NCI-H1417 treated with DMSO at 0.1 percent for 48 hours (cell line): ENCODE measurements at places on chromosomes 12 and 14.

GRCh38 chr12:127343940-127344339 lies 923.0 kb upstream of the TMEM132C start:
- DNase-seq, result no peak

GRCh38 chr12:48826209-48826855 lies 8.0 kb downstream of the CACNB3 start:
- no peak for DNase-seq

- DNase-seq, result no peak
These were observed 181.3 kb upstream of the SLC38A2 start for GRCh38 chr12:46553911-46554310.

DNA sequence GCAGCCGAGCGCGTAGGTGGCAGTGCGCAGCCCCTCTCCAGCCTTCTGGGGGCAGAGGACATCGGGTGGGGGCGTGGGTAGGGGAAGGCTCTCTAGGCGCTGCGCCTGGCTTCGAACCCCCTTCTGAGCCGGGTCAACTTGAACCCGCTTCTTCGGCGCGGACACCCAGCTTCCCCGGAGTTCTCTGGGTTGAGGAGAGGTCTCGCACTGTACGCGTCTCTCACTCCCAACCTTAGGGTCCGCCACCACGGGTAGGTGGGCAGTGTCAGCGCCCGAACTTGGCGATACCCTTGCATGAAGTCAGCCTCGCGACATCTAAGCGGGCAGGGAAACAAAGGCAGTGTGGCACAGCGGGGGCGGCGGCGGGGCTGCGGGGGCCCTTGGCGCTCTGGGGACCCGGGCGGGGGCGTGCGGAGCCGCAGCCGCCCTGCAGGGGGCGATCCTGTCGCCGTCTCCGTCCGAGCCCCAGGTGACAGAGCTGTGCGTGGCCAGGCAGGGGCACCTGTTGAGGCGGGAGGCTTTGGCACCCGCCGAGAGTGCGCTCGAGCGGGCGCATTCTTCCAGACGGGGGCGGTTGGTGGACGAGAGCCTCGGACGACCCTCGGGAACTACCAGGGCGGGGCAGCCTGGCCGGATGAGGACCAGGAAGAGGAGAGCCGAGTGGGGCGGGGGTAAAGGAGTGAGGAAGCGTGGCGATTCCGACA lies 1.1 kb downstream of the GALNT16 start:
- no peak for DNase-seq

DNA sequence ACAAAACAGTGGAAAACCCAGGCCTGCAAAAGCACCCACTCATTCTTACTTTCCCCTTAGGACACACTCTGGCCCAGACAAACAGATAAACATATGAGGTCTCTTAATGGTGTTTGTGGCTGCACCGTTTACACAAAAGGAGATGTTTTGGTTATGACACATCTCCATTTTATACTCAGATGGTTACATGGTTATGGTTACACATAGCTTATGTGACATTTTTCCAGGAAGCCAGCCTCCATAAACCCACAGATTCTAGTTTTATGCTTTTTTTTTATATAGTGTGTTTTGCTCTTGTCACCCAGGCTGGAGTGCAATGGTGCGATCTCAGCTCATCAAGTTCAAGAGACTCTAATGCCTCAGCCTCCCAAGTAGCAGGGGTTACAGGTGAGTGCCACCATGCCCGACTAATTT lies 3.5 kb upstream of the KLRD1 start:
- no peak for DNase-seq

GRCh38 chr12:89384050-89384758 lies 31.9 kb upstream of the DUSP6 start:
- DNase-seq, result no peak

- no peak for DNase-seq
These were observed 175.3 kb upstream of the AVPR1A start for GRCh38 chr12:63326260-63326659.

DNA sequence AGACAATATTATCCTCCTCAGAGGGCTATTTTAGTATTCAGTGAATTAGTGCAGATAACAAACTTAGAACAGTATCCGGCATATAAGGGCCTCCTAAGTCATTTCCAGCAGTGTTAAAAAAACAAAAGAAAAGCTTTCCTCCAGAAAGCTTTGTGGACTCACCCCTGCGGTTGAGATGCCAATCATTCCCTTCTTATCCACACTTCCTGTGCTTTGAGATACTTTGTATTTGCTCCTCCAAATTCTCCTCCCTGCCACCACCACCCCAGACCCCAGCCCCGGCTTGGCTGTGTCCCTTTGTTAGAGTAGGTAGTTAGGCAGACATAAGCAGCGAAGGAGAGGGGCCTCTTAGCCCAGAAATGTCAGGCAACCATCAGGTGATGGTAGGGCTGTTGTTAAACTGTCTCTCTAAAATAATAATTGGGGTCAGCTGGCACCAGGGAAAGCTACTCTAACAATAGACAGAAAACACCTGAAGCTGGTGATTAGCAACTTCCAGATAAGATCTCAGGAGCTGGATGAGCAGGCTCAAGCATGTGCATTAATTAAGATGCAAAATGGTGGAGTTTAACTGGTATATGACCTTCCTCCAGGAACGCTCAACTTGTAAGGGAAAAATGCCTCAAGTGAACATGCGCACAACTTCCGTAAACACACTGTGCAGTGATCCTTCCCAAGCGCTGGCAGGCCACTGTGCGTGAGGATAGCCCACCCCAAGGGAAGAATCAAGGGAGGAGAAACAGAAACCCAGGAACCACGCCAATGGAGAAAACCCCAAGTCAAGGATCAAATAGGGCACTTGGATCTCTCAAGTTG lies 152.1 kb upstream of the EEA1 start:
- no peak for DNase-seq

GRCh38 chr14:39469094-39469710 lies 37.0 kb upstream of the FBXO33 start:
- no peak for DNase-seq

- no peak for DNase-seq
These were observed 181.8 kb downstream of the FUT8 start for GRCh38 chr14:65594153-65594881.

DNA sequence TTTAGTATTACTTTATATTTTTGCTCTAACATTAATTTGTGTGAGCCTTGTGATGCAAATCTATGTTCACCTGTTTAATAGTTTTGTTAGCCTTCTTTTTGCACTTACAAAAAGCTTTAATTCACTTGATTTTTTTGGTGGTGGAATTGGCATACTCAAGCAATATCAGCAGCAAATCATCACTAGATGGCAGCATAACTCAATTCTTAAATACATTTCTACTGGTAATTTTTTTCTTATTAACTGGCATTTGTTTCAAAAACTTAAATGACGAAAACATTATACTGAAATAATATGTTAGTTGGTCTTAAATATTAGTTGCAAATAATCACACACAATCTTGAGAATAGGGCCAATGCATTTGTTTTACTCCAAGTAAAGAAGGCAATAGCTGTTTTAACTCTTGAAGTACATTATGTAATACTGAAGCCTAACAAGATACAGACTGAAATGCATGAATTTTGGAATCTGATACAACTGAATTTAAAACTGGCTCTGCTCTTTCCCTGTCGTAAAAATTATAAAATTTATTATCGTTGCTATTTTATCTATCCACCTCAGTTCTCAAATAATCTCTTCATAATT lies 151.5 kb downstream of the ATXN7L3B start:
- DNase-seq, result peak; percentile 50

DNA sequence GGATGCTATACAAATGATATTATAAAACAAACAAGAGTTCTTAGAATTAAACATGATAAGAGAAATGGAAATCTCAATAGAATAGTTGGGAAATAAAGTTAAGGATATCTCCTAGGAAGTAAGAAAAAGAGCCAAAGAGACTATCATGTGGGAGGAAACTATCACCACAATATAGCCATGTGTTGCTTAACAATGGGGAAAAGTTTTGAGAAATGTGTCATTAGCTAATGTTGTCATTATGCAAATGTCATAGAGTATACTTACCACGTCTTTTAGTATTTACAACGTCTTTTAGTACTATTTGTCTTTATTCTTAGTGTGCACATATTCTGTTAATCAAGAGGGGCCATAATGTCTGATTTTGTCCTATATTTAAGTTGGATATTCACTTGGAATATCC lies 58.7 kb downstream of the ZNF641 start:
- no peak for DNase-seq

DNA sequence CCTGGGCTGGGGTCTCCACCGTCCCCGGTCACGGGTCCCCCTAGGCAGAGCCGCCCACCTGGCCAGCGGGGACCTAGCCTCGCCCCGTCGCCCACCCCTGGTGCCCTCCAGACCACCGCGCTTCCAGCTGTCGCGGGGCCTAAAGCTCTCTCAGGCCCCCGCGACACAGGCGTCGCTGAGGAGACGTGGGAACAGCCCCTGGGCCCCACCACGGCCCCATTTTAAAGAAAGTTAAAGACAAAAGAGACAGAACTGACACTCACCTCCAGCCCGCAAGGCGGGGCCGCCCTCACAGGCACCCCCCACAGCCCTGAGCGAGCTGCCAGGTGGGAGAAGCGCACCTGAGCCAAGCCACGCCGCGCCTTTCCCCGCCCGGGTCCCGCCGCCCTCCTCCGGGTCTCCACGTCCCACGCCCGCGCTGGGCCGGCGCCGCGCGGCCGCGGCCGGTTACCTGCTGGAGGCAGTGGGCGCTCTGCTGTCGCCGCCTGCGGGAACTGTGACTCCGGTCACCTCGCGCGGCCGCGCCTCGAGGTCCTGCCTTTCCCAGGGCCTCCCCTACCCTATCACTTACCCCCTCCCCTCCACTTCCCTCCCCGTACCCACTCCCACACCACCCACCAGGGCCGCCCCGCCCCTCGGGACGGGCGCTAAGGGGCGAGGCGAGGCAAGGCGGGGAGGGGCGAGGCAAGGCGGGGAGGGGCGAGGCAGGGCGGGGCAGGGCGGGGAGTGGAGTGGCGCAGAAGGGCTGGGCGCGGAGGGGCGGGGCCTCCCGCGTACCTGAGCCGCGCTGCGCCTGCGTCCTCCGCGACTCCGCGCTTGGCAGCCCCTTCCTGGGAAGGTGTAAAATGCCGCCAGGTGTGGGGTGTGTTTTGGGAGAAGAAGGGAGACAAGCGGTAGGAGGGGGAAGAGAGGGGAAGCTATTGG lies 31.2 kb downstream of the TC2N start:
- peak; percentile 14 for DNase-seq

DNA sequence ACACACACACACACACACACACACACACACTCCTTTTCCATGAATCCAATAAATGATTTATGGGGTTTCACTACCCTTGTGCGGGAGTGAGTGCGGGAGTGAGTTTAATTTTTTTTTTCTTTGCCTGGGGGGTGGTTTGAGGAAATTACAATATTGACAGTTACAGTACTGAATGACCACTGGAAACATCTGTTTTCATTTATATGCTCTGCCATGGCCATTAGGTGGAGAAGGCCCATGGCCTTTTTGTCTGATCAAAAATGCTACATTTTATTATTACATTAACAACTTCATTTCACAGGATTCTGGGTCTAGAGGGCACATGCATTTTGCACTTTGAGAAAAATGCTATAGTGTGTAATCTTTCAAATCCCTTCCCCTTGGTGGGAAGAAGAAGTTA lies 5.9 kb downstream of the TBX3 start:
- DNase-seq, result no peak

DNA sequence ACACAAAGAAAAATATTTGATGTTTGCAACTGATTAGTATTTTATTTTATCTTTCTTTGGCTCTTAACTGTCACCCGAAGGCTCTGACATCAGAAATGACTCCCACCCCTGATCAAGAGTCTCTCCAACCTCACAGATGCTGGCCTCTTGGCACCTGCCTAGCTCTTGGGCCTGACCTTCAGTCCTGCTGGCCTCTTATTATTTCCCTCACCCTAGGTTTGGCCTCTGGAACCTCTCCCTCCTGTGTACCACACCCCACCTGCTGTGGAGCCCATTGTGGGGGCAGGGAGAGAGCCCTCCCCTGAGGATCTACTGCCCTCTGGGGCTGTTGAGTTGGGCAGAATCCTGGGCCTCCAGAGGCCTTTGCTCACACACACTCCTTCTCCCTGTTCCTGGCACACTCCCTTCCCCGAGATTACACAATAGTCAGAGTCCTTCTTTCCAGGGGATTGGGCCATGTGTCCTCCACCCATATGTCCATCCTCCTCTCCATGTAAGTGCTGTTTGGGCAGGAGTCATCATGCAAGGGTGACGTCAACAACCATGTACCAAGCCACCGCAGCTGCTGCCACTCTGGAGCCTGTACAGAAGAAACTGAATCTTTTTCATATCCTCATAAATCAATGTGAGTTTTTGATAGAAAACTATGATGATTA lies 124.3 kb downstream of the RASSF9 start:
- DNase-seq, result no peak

DNA sequence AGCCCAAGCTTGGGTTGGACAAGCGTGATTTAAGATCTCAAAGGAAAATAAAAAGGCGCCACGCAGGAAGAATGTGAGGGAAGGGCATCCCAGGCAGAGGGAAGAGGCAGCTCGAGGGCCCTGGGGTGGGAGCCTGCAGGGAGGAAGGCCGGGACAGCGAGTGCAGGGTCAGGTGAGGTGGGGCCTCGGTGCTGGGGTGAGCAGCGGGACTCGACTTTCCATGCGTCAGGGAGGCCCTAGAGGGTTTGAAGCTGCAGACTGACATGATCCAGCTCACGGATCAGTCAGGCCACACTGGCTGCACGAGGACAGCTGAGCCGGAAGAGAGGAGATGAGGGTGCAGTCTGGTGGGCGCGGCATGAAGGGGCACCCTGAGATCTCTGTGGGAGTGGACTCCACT lies 145.8 kb downstream of the RBM19 start:
- DNase-seq, result no peak

DNA sequence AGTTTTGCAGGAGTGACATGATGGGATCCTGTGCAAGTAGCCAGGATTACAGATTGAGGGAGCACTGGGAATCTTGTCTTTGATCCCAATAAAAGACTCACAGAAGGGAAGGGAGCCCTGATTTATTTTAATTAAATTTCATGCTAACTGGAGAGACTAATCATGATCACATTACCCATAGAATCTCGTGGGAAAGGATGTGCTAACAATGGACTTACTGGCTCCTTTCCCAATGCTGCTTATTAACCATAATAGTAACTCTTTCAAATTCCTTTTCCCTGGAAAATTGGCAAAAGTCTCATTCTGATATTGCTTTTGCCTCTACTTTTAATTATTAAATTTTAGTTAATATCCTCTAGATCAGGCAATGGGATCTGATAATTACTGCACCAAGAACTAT lies 174.8 kb upstream of the AVPR1A start:
- no peak for DNase-seq

DNA sequence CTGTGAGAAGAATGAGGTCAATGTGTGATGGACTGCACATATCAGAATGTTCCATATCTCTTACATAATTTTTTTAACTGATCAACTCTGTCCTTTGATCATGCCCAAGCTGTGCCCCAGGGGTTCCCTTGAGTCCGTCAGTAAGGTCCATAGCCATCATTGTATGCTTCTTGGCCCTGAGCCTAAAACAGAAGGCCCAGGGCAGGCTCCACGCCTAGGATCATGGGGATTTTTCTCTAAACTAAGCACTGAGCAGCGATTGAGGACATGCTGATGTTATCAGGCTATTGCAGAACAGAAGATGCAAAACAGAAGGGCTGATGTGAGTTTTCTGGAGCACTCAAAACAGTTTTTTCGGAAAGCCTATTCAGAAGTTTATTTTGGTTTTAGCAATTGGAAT lies 20.9 kb downstream of the RNASE9 start:
- DNase-seq, result no peak

GRCh38 chr12:123085730-123086487 lies 65.0 kb downstream of the PITPNM2 start:
- no peak for DNase-seq

GRCh38 chr12:24591079-24591626 lies 357.7 kb downstream of the BCAT1 start:
- no peak for DNase-seq
